ENCODE measurements at places on chromosomes 6 and 20.
A peak's percentile ranks its signal among the peaks of the same experiment; 100 is the strongest.

GRCh38 chr6:162817196-162817595, 89.4 kb downstream of the PACRG start:
- no peak for DNase-seq

DNA sequence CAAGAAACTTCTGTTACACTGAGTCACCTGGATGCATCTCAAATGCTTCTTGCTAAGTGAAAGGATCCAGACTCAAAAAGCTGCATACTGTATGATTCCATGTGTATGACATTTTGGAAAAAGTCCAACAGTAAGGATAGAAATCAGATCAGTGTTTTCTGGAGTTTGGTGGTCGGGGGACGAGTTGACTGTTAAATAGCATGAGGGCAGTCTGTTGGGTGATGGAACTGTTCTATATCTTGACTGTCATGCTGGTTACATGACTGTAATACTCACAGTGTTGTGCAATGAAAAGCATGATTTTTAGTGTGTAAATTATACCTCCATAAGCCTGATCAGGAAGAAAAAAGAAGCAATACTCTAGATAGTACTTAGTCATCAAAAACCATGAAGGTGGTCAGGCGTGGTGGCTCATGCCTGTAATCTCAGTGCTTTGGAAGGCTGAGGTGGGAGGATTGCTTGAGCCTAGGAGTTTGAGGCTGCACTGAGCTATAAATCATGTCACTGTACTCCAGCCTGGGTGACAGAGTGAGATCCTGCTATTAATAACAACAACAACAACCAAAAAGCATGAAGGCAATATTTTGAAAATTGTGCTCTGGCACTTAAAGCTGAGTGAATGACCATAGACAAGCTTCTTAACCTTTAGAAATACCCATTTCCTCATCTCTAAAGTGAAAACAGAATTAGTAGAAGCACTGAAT, 30.5 kb upstream of the SASH1 start:
- DNase-seq, result peak; percentile 16

DNA sequence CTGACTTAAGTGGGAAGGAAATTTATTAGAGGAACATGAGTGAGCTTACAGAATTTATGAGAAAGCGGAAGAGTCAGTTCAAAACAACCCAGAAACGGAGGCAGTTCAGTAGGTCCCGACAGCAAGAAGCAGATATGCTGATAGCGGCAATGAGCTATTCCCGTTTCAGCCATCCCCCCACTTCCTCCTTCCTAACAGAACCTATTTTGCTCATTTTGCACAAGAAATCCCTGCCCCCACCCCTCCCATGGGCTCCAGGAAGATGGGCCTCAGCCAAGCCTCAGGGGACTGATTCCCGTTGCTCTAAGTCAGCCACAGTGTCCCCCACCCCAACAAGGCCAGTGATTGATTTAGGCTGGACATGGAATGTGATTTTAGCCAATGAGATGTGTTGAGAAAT, 157.5 kb downstream of the CEBPB start:
- DNase-seq, result no peak

GRCh38 chr20:59453759-59454560, 150.4 kb upstream of the PHACTR3 start:
- no peak for DNase-seq

GRCh38 chr6:27760464-27760863, 151.7 kb downstream of the OR2B2 start:
- no peak for DNase-seq

- no peak for DNase-seq
These were observed 168.8 kb upstream of the GRIK2 start for GRCh38 chr6:101224751-101225150.

GRCh38 chr6:43338243-43338642, 29.6 kb upstream of the CRIP3 start:
- no peak for DNase-seq

- no peak for DNase-seq
These were observed 850.5 kb upstream of the GJE1 start for GRCh38 chr6:141282263-141282662.

DNA sequence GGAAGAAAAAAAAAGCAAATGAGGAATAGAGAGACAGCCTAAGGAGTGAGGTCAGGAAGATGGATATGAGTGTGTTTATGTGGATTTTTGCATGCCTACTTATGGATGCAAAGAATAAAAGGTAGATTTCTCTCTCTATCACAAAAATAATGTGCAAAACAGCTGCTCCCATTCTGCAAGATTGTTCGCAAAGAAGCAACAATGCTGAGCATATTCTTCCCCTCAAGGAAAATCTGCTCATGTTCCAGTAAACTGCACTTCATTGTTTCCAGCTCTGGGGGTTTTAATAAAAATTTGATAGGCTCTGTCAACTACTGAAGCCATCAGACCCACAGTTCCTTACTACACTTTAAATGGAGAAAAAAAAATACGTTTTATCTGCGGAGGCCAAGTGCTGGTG, 177.3 kb downstream of the COL9A1 start:
- DNase-seq, result no peak

- DNase-seq, result peak; percentile 32
These were observed 1.3 kb upstream of the LRRC1 start for GRCh38 chr6:53793318-53794136.

DNA sequence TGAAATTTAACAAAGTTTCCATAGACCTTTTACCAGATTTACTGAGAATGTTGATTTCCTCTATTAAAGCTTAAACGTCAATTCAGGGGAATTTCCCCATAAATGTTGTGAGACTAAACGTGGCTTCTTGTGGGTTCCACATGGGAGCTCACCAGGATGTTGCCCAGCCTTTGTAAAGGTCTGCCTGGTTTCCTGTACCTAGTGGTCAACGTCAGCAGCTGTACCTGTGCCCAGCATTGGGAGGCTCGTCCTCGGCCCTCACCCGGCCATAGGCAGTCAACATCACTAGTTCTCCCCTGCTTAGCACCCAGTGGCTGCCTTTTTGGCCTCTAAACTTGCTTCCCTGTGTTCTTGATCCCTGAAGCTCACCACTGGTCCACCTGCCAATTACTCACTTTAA, 22.1 kb upstream of the CD83 start:
- no peak for DNase-seq

- no peak for DNase-seq
These were observed 31.2 kb downstream of the TNFRSF21 start for GRCh38 chr6:47278545-47278944.

DNA sequence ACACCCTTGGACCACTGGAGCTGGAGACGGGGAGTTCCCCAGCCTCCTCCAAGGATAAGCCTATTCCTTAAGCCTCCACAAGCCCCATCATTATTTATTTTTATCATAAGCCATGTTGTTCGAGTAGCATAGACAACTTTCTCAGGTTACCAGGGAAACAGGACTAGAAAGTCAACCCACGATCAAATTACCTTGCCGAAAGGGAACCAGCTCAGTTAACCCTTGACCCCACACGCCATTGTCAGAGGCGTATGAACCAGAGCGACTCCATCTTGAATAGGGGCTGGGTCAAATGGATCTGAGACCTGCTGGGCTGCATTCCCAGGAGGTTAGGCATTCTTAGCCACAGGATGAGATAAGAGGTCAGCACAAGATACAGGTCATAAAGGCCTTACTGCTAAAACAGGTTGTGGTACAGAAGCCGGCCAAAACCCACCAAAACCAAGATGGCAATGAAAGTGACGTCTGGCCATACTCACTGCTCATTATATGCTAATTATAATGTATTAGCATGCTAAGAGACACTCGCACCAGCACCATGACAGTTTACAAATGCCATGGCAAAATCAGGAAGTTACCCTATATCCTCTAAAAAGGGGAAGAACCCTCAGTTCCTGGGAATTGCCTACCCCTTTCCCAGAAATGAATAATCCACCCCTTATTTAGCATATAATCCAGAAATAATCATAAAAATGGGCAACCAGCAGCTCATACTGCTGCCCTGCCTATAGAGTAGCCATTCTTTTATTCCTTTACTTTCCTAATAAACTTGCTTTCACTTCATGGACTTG, 22.4 kb downstream of the SYNJ2 start:
- no peak for DNase-seq

- no peak for DNase-seq
These were observed 58.9 kb upstream of the SGK1 start for GRCh38 chr6:134376785-134377184.

- DNase-seq, result no peak
These were observed 24.6 kb upstream of the CTNNBL1 start for GRCh38 chr20:37669062-37669772.

DNA sequence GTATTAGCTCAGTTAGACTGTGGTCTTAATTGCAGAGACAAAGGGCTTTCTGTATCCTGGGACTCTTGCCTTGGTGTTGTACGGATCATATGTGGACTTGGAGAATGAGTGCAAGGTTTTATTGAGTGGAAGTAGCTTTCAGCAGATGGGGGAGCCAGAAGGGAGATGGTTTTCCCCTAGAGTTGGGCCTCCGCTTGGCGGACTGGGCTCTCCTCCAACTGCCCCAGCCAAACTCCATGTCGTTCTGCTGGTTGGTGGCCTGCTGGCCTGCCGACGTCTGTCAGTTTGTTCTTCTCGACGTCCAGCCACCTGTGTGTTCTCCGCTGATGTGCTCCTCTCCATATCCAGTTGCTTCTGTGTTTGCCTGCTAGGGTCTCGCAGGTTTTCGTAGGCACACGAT, 189.5 kb upstream of the FLRT3 start:
- DNase-seq, result no peak

DNA sequence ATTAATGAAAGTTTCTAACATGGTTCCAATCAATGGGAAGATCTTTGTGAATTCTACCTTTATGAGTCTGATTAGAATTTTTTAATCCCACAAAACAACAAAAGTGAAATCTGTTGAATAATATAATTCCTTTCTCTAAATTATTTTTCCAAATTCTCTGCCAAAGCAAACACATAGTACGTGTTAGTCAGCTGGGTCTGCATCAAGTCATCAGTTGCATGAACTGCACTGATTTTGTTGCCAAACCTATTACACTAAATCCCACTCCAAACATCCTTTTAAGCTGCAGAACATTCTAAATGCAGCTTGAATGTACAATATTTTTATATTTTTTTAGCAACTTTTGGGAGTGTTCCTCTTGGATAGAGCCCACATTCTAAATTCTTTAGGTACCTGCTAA, 199.0 kb upstream of the HSF2 start:
- DNase-seq, result no peak

DNA sequence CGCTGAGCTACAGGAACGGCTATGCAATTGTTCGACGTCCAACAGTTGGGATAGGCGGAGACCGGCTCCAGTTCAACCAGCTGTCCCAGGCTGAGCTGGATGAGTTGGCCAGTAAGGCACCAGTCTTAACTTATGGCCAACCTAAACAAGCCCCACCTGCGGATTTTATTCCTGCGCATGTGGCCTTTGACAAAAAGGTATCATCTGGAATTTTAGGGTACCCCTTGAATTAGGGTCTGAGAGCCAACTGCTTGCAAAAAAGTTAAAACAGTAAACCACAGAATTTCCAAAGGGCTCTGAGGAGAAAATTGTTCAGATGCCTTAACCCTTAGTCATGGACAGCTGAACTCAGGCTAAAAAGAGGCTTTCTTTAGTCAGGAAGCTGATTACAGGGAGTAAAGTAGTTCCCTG, 3.8 kb downstream of the EFHC1 start:
- peak; percentile 76 for DNase-seq

DNA sequence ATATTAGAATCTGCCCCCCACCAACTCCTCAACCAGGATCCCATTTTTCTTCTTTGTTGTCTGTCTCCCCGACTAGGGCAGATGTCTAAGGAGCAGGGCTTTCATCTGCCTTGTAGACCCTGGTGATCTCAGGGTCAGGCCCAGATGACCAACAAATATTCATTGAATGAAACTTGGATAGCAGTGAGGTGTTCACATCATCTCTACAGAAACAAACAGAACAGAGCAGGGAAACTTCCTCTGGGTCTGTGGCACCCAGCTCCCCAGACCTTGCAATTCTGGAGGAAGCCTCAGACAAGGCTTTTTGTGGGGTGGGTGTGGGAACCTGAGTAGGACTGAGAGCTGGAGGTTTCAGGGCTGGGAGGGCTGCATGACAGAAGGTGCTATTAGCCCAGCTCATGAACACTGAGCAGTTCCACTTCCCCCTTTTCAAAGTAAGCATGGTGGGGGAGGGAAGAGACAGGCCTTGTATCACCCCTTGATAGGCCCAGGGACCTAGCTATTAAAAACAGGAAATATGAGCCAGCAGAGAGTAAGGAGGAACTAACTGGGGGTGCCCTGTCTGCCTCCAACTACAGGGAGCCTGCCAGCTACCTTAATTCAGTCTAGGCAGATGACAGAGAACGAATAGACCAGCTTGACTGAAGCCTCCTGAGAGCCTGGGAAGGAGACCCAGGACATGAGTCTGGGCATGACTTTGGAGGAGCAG, 37.3 kb upstream of the TOP1 start:
- DNase-seq, result no peak

DNA sequence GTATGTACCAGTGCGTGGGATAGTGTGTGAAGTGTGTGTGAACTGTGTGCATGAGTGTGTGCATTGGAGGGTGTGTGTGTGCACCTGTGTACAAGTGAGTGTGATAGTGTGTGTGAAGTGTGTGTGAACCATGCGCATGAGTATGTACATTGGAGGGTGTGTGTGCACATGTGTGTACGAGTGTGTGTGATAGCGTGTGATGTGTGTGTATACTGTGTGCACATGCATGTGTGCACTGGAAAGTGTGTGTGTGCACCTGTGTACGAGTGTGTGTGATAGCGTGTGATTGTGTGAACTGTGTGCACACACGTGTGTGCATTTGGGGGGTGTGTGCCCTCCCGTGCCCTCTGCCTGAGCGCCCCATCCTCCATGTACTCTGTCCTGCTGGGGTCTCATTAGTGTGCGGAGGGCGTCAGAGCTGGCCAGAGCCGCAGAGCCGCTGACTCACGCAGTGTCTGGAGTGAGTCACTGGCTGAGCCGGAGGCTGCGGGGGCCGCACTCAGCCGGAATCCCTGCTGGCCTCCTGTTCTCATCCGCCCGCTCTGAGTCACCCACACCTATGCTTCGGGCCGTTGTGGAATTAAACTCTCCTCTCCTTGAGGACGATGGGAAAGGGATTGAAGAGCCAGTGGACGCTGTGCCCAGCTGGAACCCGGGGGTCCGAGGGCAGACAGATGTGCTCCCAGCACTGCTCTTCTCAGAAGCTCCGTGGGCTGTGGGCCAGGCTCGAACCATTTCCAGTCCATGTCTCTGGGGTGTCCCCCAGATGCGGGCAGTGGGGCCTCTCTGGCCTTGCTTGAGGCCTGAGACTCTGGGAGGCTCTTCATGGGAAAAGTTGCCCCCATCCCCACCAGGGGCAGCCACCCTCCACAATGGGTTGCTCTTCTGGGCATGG, 27.3 kb upstream of the STX16 start:
- peak; percentile 93 for DNase-seq

- DNase-seq, result no peak
These were observed 179.3 kb upstream of the DTNBP1 start for GRCh38 chr6:15841937-15842726.

DNA sequence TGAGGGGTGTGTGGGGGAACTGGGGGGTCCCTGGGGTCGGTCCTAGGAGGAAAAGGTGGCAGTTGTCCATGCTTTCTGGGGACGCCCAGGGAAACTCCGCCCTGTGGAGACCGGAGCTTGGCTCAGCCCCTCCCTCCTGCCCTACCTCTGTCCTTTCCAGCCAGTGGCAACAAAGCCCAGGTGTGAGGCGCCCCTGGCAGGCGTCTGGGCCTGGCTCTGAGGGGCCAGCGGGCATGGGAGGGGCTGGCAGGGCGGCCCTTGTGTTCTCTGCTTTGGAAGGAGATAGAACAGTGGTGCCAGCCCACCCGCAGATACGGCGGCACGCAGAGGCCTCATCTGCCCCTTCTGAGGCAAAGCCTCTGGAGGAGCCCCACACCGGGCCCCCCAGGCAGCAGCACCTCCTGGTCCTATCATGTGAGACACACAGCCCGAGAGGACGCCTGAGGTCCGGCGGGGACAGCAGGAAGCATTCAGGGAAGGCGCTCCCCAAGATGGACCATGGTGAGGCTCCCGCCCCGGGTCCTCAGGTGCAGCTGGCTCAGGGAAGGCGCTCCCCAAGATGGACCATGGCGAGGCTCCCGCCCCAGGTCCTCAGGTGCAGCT, 47.9 kb downstream of the YTHDF1 start:
- DNase-seq, result no peak

All from HFFc6 (cell line).